Activated T-cell treated with anti-CD3 and anti-CD28 coated beads, Interleukin-2, amount 50 U/mL, for 4 hours (primary cell): ENCODE measurements at places on chromosomes 5 and 9. TPM values are rescaled to one million over a fixed set of nuclear protein-coding genes. Genes with fewer than 3 reads are reported as not detected.

Gene TGFBI
- 0.84 TPM for total RNA-seq

Gene LAMC3
- total RNA-seq, result 0.05 TPM

Gene TAF11L14
- not detected for total RNA-seq

Gene CYLC2
- total RNA-seq, result not detected

Gene ZNF300
- total RNA-seq, result 3.6 TPM

Gene PCDHB3
- not detected for total RNA-seq

Gene IRGM
- total RNA-seq, result 1.1 TPM

Gene C1QTNF3
- total RNA-seq, result 0.73 TPM

Gene HAVCR2
- total RNA-seq, result 8.9 TPM

Gene SHOC1
- total RNA-seq, result not detected
